ENCODE measurements at places on chromosomes 16 and 17. TPM values are rescaled to one million over a fixed set of nuclear protein-coding genes. Genes with fewer than 3 reads are reported as not detected.
A peak's percentile ranks its signal among the peaks of the same experiment; 100 is the strongest.

DNA sequence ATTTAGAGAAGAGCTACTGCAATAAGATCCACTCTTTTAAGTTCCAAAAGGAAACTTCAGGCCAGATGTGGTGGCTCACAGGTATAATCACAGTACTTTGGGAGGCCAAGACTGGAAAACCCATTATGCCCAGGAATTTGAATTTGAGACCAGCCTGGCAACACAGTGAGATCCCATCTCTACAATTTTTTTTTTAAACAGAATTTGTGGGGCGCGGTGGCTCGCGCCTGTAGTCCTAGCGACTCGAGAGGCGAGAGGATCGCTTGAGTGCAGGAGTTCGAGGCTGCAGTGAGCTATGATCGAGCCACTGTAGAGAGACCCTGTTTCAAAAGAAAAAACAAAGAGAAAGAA, 793 bp downstream of the COG7 start:
- no peak for DNase-seq

DNA sequence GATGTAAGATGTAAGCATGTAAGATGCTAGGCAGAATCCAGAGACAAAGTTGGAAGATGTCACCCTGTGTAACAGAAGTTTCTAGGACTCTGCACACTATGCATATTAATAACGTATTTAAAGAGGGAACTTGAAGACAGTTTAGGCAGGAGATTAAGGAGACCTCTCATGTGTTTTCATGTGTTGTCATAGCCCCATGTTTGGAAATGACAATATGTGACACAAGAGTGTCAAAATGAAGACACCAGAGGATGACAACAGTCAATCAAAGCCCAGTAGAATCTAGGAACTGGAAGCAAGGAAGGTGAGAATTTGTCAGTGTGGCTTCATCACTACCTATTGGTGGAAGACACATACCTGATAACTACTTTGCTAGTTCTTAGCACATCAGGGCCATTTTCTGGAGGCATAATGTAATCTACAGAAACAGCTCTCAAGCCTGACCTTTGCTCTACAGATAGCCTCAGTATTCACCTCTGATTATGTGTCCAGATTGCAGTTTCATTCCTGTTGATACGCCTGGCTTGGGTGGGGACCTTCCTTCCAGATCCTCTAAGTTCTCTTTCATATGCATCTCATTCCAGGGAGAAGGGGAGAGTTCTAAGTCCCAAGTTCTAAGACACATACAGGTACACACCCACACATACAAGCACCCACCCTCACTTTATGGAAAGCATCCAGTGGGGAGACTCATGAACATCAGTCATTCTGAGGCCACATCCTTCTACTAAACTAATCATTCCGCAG, 26.3 kb downstream of the PMP22 start:
- DNase-seq: no peak

DNA sequence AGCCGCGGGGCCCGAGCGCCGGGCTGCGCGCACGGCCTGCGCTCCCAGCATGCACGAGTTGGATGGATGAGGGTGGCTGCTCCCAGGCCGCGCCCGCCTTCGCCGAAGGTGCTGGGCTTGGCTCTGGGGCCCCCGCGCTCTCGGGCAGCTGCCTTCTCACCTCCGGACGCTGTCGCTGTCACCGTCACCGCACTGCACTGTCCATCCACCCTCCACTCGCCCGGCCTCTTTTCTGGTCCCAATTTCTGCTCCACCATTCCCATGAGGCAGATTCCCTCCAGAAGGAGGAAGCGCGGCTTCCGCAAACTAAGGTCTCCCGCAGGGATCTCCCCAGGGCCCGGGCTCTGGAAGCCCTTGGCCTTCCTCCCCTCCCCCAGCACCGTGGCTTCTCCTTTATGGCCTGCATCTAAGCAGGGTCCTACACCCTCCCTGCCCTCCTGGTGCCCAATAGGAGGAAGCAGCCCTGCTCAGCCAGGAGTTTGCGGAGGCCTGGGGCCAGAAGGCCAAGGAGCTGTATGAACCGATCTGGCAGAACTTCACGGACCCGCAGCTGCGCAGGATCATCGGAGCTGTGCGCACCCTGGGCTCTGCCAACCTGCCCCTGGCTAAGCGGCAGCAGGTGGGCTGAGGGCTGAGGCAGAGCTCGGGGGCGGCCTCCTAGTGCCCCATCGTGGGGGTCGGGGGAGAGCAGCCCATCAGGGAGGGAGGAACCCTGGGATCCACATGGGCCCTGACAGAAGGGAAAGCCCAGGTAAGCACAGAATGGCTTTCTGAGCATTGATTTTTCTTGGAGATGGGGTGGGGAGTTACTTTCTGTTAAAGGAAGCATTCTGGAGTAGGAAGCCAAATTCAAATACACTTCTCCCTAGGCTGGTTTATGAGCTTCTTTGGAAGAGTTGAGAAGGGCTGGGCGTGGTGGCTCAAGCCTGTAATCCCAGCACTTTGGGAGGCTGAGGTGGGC, 899 bp downstream of the ACE start:
- DNase-seq: no peak

DNA sequence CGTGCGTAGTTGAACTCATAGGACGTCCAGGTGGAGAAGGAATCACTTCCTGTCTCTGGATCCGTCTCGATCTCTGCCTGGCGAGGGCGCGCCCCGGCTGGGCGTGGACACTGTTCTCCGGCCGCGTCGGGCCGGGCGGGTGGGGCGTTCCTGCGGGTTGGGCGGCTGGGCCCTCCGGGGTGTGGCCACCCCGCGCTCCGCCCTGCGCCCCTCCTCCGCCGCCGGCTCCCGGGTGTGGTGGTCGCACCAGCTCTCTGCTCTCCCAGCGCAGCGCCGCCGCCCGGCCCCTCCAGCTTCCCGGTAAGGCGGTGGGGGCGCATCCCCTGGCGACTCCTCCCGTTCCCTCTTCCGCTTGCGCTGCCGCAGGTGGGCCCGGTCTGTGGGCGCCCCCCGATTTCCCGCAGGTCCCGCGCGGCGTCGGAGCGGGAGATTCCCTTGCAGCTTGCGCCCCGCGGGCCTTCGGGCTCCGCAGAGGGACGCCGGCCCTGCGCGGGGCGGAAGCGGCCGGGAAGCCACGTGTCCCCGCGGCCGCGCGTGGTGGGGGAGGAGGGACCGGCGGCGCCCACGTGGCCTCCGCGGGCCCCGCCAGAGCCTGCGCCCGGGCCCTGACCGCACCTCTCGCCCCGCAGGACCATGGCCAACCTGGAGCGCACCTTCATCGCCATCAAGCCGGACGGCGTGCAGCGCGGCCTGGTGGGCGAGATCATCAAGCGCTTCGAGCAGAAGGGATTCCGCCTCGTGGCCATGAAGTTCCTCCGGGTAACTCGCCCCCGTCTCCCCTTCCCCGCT, at the start of gene NME2:
TSS of gene NME2 (plus strand) at position 214 of the 789 bp plus-strand sequence. CDS start at position 634, 420 bp downstream.
- DNase-seq: peak; percentile 77

GRCh38 chr17:63840591-63841349, 1.7 kb downstream of the SMARCD2 start:
- DNase-seq: no peak

- DNase-seq: no peak
Measured at GRCh38 chr17:78933959-78934568, 8.9 kb upstream of the TIMP2 start.

DNA sequence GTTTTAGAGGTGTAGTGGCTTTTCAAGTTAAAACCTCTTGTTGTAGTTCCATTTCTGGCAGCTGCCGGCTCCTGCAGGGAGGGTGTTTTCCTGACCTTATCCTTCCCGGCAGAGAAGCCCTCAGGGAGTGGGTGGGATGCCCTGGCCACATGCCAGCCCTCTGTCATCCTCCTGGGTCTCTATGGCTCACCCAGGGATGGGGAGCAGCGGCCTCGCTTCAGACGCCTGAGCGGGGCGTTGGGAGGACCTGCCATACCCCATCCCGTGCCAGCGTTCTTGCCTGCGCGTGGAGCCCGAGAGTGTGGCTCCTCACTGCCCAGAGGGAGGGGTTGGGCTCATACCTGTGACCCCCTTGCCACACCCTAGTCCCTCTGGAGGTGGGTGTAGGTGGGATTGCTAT, 11.9 kb downstream of the KCNJ12 start:
- no peak for DNase-seq

GRCh38 chr17:80944326-80944725, 47.3 kb upstream of the CHMP6 start:
- DNase-seq: no peak

DNA sequence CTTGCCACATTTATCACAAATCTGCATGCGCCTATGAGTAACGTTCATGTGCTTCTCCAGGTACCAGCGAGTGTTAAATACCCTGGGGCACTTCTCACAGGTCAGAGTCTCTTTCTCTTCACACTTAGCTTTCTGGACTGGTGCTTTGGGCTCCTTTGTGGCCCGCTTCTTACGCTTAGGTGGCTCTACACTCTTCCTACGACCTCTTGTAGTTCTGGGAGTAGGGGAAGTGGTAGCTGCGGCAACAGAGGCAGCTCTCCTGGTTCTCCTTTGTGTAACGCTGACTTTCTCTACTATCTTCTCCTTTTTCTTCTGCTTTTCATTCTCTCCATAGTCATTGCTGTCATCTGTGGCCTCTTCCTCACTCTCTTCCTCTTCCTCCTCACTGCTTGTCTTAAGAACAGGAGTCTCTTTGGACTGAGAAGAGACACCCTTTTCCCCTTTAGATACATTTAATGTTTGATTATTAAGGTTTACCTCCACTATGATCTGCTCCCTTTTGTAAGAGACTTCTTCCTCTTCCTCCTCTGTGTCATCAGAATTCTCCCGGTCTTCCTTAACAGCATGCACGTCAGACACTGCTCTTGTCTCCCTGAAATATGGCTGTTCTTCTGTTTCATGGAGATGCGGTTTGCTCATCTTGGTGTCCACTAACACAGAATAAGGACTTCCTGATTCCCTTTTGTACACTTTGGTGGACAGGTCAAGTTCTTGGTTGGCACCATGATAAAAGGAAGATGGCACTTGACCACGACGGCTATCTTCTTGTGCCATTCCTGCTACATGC, 45.0 kb downstream of the ZNF652 start:
- no peak for DNase-seq

GNG13 gene
- not detected for total RNA-seq

FOXJ1 gene
- 0.29 TPM for total RNA-seq

ABCA8 gene
- total RNA-seq: not detected
